Globus pallidus (tissue), 1 donor: ENCODE measurements at places on chromosomes 11 and 22.

DNA sequence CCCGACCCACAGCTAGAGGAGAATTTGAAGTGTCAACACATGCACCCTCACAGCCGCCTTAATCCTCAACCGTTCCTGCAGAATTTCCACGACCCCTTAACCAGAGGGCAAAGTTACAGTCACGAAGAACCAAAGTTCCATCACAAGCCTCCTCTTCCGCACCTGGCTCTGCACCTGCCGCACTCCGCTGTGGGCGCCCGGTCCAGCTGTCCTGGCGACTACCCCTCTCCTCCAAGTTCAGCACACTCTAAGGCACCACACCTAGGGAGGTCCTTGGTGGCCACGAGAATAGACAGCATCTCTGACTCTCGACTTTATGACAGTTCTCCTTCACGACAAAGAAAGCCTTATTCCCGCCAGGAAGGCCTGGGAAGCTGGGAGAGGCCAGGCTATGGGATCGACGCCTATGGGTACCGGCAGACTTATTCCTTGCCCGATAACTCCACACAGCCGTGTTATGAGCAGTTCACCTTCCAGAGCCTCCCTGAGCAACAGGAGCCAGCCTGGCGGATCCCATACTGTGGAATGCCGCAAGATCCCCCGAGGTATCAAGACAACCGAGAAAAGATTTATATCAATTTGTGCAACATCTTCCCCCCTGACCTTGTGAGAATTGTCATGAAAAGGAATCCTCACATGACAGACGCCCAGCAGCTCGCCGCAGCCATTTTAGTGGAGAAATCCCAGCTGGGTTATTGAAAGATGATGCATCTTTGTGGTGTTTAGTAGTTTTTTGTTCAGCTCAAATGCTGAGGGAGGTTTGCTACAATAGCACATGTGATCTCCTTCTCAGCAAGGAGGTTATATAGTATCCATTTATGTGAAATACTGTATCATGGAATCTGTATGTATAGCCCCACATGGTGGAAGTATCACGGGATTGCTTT, 72.1 kb downstream of the ZC3H12C start:
- DNase-seq: no peak

- no peak for DNase-seq
Observed at GRCh38 chr22:26581633-26582168, 8.2 kb downstream of the TPST2 start.

DNA sequence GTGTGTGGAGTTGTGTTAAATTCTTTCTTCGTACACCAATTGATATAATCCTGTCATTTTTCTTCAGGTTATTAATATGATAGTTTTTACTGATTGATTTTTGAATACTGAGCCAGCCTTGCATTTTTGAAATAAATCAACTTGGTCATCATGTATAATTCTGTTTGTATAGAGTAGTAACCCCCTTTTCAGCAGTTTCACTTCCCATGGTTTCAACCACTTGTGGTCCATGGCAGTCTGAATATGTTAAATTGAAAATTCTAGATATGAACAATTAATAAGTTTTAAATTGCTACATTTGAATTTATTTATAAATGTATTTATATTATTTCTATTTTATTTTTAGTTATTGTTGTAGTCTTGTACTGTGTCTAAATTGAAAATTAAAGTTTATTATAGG, 32.6 kb downstream of the MS4A6A start:
- DNase-seq: no peak

DNA sequence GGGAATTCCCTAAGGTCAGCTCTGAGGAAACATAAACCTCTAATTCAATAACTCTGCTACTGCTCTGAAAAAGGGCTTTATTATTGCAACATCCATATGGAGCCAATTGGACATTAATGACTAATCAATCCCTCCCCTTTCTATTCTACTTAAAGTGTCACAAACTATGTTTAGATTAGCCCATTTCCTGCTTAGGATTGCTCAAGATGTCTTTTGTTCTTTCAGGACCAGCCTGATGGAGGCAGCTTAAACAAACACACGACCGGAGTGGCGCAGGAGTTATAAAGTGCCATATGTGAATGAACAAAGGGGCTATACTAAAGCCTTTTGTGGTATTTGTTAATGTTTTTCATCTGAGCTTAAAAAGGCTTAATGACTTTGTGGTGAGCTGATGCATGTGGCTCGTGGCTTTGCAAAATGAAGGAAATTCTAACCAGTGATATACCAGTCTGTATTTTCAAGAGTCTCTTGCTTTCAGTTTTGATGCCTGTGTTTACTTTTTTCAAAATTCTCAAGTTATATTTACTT, 354.4 kb downstream of the SOX6 start:
- no peak for DNase-seq

DNA sequence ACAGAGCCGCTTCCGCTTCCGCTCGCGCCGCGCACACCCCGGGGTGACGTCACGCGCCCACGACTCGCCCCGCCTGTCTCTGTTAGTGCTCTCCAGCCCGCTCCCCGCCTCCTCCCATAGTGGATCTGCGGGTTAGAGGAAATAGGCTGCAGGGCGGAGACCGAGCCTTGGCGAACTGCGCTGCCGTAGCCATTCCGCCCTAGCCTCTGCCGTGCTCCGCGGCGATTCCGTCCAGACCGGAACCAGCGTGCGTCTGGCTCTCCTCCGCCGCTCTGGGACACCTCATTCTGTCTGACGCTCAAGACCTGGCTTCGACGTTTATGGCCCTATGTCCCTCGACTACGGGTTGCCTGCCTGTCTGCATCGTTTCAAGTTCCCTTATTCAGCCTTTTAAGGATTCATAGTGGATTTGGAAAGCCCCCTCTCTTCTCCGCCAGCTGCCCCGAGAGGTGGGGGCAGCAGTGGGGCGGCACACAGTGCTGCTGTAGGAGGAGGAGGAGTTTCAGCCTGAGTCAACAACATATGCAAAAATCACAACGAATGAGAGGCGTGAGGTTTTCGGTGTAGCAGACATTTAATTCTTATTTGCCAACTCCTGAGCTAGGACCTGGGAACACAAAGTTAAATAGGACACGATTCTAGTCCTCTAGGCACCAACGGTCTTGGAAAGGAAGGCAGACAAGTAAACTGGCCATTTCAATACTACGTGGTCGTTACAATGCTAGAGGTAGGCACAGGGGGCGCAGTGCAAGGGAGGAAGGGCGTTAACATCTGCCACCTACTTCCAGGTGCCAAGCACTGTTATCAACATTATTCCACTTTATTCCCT, at the start of gene TAF10:
Gene TAF10, minus strand, starts transcription at position 4 of the 829 bp plus-strand sequence. CDS start 27 bp downstream, outside the sequence.
- DNase-seq: peak; percentile 95

GRCh38 chr22:45775569-45776312, 104.1 kb downstream of the ATXN10 start:
- DNase-seq: no peak

GRCh38 chr22:32564170-32565001, 89.8 kb downstream of the FBXO7 start:
- DNase-seq: no peak

DNA sequence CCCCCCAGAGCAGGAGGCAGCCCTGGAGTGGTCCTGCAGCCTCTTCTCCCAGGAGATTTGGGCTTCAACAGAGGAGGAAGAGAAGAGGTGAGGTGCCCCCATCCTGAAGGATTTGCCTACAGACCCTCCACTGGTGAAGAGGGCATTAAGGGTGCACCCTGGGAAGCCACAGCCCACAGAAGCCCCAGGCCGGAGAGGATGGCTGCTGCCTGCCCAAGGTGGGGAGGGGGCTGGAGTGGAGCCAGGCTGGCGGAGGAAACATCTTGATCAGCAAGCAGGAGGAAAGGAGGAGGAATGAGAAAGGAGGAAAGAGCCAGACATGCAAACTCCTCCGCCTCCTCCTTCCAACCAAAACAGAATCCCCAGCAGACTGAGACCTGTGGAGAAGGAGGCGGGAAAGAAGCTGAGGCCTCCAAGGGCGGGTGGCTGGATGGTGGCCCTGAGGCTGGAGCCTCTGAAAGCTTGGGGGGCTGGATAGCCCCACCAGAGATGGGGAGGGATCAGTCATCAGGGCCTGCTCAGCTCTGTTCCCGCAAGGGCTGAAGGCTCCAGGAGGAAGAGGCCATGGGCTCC, 31.3 kb downstream of the ARRB1 start:
- DNase-seq: no peak

- no peak for DNase-seq
Observed at GRCh38 chr22:29623059-29623458, 19.6 kb downstream of the NF2 start.

- DNase-seq: no peak
Observed at GRCh38 chr11:81886406-81887075, 847.1 kb downstream of the FAM181B start.

DNA sequence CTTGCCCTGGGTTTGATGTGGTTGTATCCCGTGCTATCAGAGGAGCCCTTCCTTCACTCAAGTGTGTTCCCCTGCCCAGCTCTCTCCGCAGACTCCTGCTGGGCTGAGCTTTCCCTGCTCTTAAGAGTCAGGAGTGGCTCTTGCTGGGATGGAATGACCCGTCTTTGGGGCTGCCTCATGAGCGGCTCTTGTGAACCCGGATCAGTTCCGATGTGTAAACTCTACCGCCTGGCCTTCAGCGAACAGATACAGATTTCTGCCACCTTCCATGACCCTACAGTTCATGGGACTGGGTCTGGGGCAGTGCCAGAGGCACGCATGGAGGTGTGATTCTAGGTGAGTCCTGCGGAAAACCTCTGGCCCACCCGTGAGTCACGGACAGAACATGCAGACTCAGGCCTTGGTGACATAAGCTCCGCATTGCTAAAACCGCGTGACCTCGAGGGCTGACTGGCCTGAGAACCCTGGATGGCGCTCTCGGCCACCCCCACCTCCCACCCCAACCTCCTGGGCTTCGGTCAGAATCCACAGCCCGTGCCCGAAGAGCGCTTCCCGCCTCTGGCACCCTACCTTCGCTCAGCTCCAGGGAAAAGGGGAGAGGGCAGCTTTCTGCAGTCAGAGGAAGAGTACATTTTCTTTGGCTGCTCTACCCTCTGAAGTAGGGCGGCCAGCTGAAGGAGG, 1.3 kb upstream of the ZBTB16 start:
- no peak for DNase-seq
